ENCODE measurements at places on chromosomes 7 and 10.

- DNase-seq = peak; percentile 30
Measured at GRCh38 chr10:12819071-12819470, 182.4 kb downstream of the CCDC3 start.

GRCh38 chr10:1213252-1214070, 157.3 kb downstream of the WDR37 start:
- DNase-seq = no peak

DNA sequence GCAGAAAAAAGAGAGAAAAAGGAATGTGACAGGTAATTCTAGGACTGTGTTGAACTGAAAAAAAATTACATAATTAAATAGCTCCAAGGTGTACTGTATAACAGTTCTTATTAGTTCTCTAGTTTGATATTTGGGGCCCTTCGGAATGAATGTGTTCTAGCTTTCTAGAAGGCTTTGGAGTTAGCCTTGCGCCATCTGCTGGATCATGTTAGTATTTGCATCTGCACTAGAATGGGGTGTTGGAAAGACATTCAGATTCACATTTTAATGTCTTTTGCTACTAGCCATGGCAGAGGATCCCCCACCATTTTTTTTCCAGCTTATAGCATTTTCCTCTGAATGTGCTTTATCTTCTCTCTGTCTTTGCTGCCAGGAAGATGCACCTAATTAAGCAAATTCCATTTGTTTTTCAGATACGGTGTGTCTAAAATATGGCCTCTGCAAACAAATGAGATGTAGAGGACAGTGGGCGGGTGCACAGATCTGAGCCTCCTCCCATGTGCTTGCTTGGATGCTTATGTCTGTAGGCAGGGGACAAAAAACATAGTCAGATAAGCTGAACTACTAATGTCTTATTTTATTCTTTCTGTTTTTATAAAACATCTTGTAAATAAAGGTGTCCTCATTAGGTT, 238.5 kb downstream of the PHF14 start:
- DNase-seq = peak; percentile 70

DNA sequence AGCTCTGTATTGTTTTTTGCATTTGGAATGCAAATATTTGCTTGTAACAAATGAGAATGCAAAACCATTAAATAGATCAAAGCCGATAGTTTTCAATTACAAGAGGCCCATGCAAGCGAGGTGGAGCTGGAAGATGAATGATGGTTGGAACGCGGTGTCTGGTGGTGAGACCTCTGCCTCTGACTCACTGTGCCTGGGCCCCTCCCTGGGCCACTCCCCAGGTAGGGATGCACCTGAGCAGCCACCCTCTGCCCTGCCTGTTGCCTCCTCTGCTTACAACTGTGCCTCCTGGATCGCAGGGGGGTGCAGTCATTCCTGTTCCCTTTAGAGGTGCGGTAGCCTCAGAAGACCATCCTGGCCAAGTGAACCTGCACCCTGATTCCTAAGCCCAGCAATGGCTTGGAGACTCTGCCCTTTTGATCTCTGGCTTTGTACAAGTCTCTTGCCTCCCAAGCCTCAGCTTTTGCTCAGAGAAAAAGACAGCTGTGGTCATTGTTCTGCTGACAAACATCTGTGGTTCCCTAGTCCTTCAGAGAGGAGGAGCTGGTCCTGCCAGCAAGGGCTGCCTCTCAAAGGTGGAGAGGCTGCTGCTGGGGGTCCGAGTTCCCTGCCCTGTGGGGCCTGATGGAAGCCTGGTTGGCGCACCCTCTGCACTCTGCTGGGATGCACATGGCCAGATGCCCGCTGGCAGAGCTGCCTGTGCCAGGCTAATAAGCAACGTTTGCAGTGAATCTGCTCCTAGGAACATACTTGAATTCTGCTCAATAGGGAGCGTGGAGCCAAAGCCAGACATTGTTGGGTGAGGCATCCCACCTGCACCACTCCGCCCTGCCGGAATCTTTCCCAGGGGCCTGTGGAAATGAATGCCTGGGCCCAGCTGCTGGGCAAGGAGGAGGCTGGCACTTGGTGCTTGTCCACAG, 126.3 kb upstream of the TCERG1L start:
- DNase-seq = no peak

DNA sequence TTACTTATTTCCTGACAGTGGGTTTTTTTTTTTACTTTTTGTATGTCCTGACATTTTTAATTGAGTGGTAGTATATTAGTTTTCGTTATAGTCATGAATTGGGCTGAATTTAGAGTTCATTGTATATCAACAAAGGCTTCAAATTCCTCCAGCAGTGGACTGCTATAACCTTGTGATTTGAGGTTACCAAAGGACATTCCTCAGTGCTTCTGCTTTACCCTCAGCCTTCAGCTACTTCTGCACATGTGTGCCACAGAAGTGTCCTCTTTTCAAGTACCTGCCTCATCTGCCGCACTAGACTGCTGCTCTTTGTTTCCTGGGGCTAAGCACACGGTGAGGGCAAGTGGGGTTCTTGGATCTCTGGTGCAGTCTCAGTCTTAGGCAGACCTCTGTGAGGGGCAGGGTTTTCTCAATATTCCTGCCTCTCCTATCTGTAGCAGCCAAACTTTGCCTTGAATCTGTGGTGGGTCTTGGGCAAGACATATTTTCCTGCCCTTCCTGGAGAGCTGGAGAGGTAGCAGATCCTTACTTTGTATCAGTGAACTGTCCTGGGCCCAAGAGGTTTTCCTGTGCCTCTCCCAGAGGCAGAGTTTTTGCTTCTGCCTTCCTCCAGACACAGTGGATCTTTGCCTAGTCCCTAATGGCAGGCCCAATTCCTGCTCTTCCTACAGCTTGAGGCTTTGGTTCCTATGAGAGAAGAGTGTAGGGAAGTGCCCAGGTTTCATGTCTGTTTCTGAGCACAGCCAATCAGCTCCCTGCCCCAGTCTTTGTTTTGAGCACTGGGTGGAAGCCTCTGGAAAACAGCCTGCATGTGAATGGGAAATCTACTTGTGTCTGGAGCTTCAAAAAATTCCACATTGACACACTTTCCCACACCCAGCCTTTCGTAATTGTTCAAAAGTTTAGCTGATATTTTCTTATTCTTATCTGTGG, 39.0 kb upstream of the STRIP2 start:
- no peak for DNase-seq

DNA sequence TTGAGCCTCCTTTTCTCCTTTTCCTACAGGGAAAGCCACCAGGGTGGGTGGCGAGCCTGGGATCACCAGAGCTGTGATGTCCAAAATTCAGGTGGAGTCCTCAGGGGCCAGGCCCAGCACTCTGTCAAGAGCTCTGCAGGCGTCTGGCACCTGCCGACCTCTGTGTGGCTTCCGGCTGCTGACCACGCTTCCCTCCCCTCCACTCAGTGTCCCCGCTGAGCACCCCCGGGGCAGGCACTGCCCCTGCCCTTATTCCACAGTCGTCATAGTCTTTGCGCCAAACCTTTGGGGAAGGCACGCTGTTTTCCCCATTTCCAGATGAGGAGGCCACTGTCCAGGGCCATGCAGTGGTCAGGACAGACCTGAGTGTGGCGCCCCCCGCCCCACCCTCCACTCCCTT, 7.5 kb downstream of the MTG1 start:
- no peak for DNase-seq

- no peak for DNase-seq
Measured at GRCh38 chr7:2016021-2016631, 216.6 kb downstream of the MAD1L1 start.

DNA sequence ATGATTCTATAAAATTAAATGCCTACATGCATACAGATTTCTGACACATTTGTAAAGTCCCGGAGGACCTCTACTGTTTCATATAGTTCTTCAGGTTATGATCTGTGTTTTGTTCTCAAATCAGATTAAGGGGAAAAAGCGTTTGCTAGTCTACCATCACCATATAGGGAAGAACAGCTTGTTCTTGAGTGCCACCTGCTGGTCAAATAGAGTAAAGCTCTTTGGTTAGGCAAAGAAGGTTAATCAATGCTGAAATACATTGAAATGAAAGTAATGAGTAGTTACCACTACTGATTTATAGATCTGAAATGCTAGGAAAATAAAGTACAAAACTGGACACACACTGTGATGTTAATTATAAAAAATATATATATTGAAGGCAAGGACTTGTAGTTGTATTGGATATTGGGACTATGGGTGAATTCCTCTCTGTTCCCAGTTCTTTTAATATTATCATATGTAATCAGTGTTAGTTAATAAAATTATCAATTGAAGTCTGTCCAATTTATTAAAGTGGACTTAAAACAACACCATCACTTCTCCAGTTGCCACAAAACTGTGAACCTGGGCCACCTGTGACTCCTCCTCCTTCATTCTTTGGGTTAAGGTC, 72.6 kb upstream of the PDLIM1 start:
- DNase-seq = peak; percentile 69

DNA sequence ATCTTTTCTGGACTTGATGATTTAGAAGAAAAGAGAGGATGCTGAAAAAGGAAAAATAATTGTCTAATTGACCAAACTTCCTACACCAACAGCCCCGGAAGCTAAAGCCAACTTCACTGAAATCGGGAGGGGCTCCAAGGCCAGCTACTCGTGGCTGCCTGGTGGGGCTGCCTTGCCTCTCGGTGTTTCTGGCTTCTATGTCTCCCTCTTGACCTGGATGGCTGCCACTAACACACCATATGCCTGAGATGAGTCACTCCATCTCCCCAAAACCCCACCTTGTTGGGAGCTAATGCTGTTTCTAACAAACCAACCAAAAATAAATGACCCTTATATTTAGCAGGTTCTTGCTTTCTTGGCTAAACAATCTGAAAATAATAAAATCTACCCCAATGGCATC, 87.6 kb upstream of the AFAP1L2 start:
- DNase-seq = no peak

DNA sequence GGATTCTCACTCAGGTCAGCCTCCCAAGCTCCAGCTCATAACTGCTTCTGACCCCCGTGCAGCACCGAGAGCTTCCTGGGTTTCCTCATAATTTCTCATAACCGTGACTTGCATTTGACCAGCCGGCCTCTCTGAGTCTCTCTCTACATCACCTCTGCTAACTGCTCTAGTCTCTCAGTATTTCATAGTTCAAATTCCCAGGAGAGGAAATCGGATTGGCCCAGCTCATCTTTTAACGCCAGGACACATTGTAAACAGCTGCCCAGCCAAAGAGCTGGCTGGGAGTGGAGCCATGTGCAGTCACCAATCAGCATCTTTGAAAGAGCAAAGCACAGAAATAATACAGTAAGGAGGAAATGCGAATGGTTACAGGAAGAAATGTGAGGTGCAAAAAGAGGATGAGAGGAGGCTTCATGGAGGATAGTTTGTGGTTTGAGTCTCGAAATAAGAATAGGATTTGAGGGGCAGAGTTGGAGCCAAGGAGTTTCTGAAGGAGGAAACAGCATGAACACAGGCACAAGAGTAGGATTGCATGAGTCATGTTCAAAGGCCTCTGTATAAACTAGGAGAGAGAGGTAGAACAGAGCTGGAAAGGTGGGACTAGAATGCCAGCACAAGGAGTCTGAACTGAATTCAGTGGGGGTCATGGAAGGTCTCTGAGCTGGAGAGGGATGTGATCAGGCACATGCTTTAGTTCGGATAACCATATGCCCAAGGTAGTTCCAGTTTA, 15.2 kb upstream of the LBX1 start:
- DNase-seq = no peak

- no peak for DNase-seq
Measured at GRCh38 chr7:36057323-36057722, 95.7 kb upstream of the EEPD1 start.

- no peak for DNase-seq
Measured at GRCh38 chr7:34662058-34662708, 4.2 kb downstream of the NPSR1 start.

DNA sequence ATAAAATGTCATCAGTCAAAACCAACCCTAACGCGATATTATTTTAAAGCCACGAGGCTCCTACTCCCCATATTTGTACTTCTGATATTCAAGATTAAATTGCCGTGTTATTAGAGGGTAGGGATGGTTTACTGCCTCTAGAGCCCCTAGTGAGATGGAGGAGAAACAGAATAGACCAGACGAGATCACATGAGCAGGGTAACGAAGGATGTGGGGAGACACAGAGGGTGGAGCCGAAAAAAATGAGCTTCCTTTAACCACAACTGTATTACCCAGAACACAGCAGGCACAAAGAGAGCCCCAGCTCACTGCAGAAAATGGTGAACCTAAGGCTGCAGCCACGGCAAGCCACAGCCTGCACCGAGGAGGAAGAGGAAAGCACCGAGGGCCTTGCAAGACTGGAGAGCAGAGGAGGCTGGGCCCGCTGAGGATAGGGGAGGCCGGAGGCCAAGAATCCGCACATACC, 14.3 kb downstream of the ZC3HAV1 start:
- DNase-seq = no peak

- no peak for DNase-seq
Measured at GRCh38 chr7:23788843-23789242, 78.8 kb downstream of the STK31 start.

- DNase-seq = no peak
Measured at GRCh38 chr7:336810-337566, 47.0 kb downstream of the FOXL3 start.

GRCh38 chr7:69882269-69882668, 284.0 kb downstream of the AUTS2 start:
- DNase-seq = no peak

- no peak for DNase-seq
Measured at GRCh38 chr10:118321724-118322575, 20.2 kb downstream of the FAM204A start.

DNA sequence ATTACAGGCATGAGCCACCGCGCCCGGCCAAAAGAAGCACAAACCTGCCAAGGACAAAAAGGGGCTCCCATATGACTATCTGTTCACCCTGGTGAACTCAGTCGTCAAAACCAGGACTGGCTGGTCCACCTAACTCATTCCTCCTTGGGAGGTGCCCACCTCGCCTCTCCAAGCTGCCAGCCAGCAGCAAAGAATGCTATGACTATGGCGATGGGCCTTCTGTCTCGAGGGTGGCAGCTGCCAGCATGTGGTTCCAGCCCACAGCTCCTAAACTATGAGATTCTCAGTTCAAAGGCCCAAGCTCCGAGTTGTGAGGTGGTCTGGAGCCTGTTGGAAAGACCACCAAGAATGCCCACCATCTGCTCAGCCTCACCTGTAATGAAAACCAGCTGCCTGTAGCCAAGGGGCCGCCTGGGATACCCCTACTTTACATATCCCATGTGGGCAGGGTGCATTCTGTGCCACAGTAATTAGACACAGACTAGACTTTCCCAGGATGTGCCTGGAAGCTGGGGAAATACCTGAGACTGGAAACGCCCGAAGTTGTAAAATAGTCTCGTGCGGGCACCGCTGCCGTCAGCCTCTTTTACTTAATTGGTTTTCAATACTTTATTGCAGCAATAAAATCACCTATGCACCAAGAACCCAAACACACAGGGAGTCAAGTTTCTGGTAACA, 71.1 kb downstream of the ZRANB1 start:
- DNase-seq = no peak

DNA sequence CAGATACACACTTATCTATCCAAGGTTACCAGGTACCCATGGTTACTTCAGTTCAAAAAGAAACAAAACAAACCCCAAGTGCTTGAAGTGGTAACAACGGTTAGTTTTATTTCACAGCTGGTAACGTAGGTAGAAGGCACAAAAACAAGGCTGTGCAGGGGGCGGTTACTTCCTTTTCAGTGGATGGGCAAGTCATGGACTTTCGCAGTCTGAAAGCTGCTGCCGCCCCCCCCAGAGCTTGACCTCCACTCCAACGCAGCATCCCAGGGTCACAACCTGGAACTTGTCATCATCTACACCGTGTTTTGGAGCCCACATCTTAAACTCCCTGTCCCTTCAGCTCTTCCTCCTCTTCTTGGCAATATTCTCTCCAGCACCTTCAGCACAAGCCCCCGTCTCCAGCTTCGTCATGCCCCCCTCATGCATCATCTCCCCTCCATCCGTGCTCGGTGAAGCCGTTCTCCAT, 181.2 kb upstream of the ITGB1 start:
- no peak for DNase-seq

GRCh38 chr10:43403911-43404703, 4.9 kb downstream of the HNRNPF start:
- DNase-seq = no peak

- DNase-seq = no peak
Measured at GRCh38 chr10:72068901-72069446, 19.4 kb downstream of the SPOCK2 start.
